Astrocyte (in vitro differentiated cells and primary cell): ENCODE measurements at places on chromosomes 13 and 19. TPM values are rescaled to one million over a fixed set of nuclear protein-coding genes. Genes with fewer than 3 reads are reported as not detected.

DNA sequence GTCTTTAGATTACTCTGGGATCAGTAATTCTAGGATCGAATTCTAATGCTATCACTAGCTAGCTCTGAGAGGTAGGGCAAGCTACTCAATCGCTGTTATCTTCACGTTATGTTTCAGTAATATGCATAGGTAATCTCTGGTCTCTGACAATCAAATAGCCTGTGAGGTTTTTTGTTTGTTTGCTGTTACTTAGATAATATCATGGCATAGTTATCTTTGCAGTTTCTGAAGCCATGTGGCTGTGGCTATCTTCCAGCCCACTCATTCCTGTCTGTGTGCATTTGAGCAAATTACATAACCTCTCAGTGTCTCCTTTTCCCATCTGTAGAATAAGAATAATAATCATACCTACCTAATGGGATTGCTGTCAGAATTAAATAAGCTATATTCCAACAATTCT, 330.2 kb downstream of the PCDH9 start:
- peak; percentile 26 for DNase-seq

GRCh38 chr13:22451327-22451741, 729.4 kb upstream of the SGCG start:
- no peak for DNase-seq

PRRG2 gene
- 0.89 and 1.3 TPM in 2 replicates for total RNA-seq

ERICH4 gene
- not detected in 2 replicates for total RNA-seq

GRCh38 chr13:114019367-114019766, 45.5 kb upstream of the C13orf46 start:
- no peak for DNase-seq

DNA sequence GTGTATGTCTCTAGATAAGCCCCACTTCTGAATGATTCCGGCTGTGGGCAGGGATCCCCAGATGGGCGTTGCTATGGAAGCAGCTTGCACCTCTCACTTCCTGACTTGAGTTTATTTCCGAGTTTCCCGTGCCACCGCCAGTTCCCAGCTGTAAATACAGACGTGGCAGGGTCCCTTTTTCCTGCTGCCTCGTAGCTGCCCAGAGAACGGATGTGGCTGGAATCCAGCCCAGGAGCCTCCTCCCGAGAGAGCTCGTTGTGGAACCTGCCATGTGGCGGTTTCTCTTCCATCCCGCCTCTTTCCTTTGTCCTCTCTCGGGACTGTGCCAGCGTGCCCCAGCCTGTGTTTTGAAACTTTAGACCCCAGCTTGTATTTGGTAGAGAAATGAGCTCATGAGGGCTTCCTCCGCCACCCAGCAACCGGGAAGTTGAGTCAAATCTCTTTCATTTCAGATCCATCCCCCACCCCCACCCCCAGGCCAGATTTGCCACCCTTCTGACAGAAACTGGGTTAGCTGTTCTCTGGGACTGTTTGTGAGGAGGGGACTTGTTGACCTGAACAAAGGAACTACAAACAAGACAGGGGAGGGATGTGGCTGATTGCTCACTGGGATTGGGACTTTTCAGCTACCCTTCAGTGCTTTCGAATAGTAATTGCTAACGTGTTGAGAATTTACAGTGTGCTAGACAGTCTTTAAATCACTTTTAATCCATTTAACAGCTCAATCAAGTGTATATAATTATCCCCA, 96.6 kb downstream of the SIPA1L3 start:
- DNase-seq = peak; percentile 88

DNA sequence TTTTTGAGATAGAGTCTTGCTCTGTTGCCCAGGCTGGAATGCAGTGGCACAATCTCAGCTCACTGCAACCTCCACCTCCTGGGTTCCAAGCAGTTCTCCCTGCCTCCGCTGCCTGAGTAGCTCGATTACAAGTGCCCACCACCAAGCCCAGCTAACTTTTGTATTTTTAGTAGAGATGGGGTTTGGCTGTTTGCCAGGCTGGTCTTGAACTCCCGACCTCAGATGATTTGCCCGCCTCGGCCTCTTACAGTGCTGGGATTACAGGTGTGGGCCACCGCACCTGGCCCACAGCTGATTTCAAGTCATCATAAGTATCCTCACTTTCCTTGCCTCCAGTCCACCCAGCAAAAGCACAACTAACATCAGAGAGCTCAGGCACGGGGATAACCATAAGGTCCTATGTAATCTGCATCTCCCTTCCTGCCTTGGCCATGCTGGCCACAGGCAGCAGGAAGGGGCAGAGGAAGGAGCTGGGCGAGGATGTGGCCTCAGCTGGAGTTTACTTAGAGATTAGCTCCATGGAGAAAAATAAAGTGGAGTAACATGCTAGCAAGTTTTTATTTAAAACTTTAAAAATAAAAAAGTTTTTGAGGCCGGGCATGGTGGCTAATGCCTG, 22.9 kb upstream of the ADGRE1 start:
- no peak for DNase-seq

OR7C1 gene
- not detected in 2 replicates for total RNA-seq

DNA sequence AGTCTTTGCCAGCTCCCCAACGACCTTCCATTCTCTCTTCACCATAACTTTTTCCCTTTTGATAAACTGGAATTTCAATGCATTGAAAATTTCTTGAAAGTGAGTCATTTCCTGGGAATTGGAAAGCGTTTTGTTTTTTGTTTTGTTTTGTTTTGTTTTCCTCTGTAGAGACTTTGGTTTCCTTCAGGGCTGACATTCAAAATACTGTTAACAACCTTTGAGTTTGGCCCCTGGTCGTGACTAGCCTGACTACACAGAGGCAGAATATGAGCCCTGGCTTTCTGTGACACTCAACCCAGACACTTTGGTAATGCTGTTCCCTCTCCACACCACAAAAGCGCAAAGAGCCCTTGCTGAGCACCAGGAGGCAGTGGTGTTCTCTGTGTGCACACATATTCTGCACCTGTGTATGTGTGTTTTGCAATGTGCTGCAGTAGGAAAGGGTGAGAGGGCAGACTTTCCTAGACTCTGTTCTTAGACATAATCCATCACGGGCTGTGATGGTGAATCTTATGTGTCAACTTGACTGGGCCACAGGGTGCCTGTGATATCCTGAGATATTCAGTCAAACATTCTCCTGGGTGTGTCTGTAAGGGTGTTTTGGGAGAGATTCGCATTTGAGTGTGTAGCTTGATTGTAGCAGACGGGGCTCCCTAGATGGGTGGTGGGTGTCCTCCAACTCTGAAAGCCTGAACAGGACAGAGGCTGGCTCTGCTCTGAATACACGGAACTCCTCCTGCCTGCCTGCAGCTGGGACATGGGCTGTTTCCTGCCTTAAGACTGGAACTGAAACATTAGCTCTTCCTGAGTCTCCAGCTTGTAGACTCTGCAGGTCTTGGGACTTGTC, 29.5 kb upstream of the ANKRD10 start:
- peak; percentile 37 for DNase-seq

- no peak for DNase-seq
These were observed 18.6 kb upstream of the RASA3 start for GRCh38 chr13:114151031-114151430.

EDNRB gene
- 3.2 and 3.7 TPM in 2 replicates for total RNA-seq

KLF1 gene
- 0.17 TPM in 1 of 2 replicates, not detected in the other for total RNA-seq

- DNase-seq = no peak
These were observed 13.6 kb downstream of the ARHGAP45 start for GRCh38 chr19:1080360-1081161.

ZNF317 gene
- 32.8 and 32.9 TPM in 2 replicates for total RNA-seq

- DNase-seq = no peak
These were observed 32.9 kb downstream of the ZIC5 start for GRCh38 chr13:99938635-99939034.
